ENCODE measurements at places on chromosomes 7 and 10. TPM values are rescaled to one million over a fixed set of nuclear protein-coding genes. Genes with fewer than 3 reads are reported as not detected.
A peak's percentile ranks its signal among the peaks of the same experiment; 100 is the strongest.

- peaks cover 37% of the 10 kb centered on the region for H3K27me3 ChIP-seq
- H3K36me3 ChIP-seq: peaks cover 10% of the 10 kb centered on the region
- no peak overlapping the region for H3K27ac ChIP-seq
These were observed 301.8 kb downstream of the DNAJB6 start for GRCh38 chr7:157638563-157638962.

- no peaks in the 10 kb centered on the region for H3K27me3 ChIP-seq
- H3K4me3 ChIP-seq: peak overlapping the region; percentile 16
- H3K27ac ChIP-seq: no peak overlapping the region
- H3K4me1 ChIP-seq: peaks cover 43% of the 10 kb centered on the region
- H3K36me3 ChIP-seq: peaks cover 5% of the 10 kb centered on the region
These were observed 3.8 kb downstream of the VPS41 start for GRCh38 chr7:38905056-38905759.

GRCh38 chr7:69878015-69878414, 279.7 kb downstream of the AUTS2 start:
- no peaks in the 10 kb centered on the region for H3K36me3 ChIP-seq
- no peak for DNase-seq
- peaks cover 21% of the 10 kb centered on the region for H3K4me1 ChIP-seq
- no peak overlapping the region for H3K27ac ChIP-seq
- no peak overlapping the region for H3K4me3 ChIP-seq

- no peaks in the 10 kb centered on the region for H3K36me3 ChIP-seq
- no peaks in the 10 kb centered on the region for H3K4me1 ChIP-seq
- DNase-seq: no peak
These were observed 11.0 kb downstream of the FAM25A start for GRCh38 chr10:87030912-87031635.

GRCh38 chr7:68722044-68722443, 876.2 kb upstream of the AUTS2 start:
- no peaks in the 10 kb centered on the region for H3K4me1 ChIP-seq
- DNase-seq: no peak
- no peak overlapping the region for H3K27ac ChIP-seq
- no peak overlapping the region for H3K4me3 ChIP-seq

- DNase-seq: no peak
- H3K4me3 ChIP-seq: peak overlapping the region; percentile 89
- H3K4me1 ChIP-seq: peaks cover 33% of the 10 kb centered on the region
- no peaks in the 10 kb centered on the region for H3K27me3 ChIP-seq
- no peaks in the 10 kb centered on the region for H3K36me3 ChIP-seq
These were observed 666 bp downstream of the SMKR1 start for GRCh38 chr7:129502708-129503685.

GRCh38 chr10:30553626-30554439, 75.7 kb downstream of the LYZL2 start:
- H3K4me1 ChIP-seq: peaks cover 5% of the 10 kb centered on the region
- DNase-seq: no peak
- no peak overlapping the region for H3K27ac ChIP-seq

DNA sequence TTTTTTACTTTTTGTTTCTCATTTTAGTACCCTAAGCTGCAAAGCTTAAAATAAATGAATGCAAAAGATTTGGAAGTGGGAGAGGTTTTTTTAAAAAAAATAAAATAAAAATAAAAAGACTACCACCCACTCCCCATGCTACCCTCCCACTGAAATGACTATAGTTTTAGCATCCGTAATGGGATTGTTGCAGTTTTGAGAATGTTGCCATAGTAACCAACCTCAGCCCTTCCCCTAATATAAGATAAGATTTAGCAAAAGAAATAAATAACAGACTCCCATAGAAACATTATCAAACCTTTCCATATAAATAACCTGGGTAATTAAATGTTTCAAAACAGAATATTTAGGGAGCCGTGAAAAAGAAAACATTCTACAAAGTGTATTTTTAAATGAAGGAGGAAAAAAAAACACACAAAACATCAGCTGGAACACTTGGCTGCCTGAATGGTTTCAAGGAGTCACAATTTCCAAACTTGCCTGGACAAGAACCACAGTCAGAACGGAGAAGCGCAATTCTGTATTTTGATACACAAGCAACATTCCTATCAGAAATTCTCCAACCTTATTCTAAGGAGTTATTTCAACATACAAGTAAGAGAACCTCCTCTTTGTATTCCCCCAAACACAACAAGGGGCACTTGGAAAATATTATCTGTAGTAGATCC, 57.4 kb downstream of the DGKI start:
- H3K27me3 ChIP-seq: peaks cover 9% of the 10 kb centered on the region
- H3K4me1 ChIP-seq: no peaks in the 10 kb centered on the region
- H3K4me3 ChIP-seq: no peak overlapping the region
- no peak overlapping the region for H3K27ac ChIP-seq
- peaks cover 6% of the 10 kb centered on the region for H3K36me3 ChIP-seq

- H3K4me1 ChIP-seq: no peaks in the 10 kb centered on the region
- H3K27me3 ChIP-seq: peaks cover 3% of the 10 kb centered on the region
- no peak overlapping the region for H3K4me3 ChIP-seq
- no peaks in the 10 kb centered on the region for H3K36me3 ChIP-seq
These were observed 199.2 kb downstream of the TFEC start for GRCh38 chr7:115831371-115831770.

DNA sequence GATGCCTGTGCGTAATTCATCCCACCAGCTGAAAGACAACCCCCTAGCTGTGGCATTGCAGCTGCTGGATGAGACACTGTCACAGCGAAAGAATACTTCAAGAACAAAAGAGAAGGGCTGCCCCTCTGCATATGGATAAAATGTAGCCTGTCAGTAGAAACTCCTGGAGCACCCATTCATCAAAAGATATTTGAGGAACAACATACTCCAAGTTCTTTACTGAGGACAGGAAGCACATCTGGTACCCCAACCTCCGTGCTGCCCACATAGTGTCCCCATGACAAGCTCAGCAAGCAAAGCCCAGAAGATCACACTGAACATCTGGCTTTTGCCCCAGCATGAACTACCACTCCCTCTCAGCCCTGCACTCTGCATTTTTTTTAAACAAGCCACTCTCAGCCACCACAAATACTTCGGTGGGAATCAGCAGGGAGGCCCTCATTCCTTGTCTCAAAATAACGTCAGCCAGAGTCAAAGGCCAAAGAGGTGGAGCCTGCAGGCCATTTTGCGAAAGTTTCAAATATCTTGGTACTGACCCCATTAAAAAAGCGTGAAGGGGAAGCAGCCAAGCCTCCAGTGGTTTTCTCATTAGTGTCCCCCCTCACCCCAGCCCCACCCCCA, 1.7 kb downstream of the CREB3L2 start:
- H3K36me3 ChIP-seq: peaks cover 5% of the 10 kb centered on the region
- DNase-seq: no peak
- peak overlapping the region; percentile 87 for H3K27ac ChIP-seq

GRCh38 chr10:103429647-103430046, 22.5 kb downstream of the CALHM2 start:
- no peaks in the 10 kb centered on the region for H3K27me3 ChIP-seq
- DNase-seq: no peak
- H3K36me3 ChIP-seq: peaks cover 30% of the 10 kb centered on the region
- no peaks in the 10 kb centered on the region for H3K4me1 ChIP-seq
- H3K4me3 ChIP-seq: peak overlapping the region; percentile 29
- H3K27ac ChIP-seq: no peak overlapping the region

DNA sequence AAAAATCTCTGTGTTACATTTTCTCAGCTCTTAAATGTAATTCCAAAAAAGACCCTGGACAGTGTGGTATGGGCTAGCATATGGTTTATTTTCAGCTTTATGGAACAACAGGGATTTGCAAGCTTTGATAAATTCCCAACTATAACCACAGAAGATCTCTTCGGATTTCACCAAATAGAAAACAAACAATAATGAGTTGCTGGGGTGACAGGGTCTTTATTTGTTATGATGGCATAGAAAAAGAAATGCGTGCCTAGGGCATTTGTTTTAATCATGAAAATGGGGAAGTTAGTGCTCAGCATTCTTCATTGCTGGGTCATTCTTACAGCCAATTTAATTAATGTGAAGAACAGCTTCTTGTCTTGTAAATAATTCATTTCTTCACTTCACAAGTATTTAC, 139.0 kb downstream of the LRRN3 start:
- H3K4me3 ChIP-seq: no peak overlapping the region
- peaks cover 8% of the 10 kb centered on the region for H3K4me1 ChIP-seq
- DNase-seq: no peak
- no peak overlapping the region for H3K27ac ChIP-seq
- no peaks in the 10 kb centered on the region for H3K27me3 ChIP-seq

DNA sequence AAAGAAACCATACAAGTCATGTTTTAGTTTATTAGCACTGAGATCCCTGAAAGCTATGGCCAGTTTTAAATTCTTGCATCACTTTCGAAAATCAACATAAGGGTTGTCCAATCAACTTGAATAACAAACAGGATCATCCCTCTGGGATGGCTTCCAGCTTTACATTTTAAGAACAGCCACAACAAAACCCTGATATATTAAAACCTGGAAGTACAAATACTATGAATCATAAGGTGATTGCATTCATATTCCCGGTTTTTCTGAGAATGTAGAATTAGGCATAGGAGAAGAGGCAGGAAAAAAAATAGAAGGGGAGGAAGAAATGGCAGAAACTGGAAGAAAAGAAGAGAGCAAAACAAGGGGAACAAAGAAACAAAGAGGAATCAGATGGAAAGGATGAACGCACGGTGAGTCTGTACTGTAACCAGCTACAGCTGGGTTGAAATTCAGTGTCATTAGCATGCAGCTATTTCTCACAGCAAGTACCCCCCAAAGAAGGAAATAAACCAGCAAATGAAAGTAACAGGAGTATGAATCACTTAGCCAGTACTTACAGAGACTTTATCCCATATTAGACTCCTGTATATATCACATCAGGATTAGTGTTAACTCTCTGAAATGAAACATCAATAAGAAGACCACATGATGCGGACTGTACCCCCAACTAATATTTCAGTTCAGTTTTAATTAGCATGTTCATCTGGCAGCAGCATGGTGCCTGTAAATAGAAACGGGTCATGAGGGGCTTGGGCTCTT, 301.3 kb downstream of the RNLS start:
- H3K27me3 ChIP-seq: no peaks in the 10 kb centered on the region
- peaks cover 28% of the 10 kb centered on the region for H3K4me1 ChIP-seq
- no peak for DNase-seq
- no peak overlapping the region for H3K4me3 ChIP-seq
- no peaks in the 10 kb centered on the region for H3K36me3 ChIP-seq

DNA sequence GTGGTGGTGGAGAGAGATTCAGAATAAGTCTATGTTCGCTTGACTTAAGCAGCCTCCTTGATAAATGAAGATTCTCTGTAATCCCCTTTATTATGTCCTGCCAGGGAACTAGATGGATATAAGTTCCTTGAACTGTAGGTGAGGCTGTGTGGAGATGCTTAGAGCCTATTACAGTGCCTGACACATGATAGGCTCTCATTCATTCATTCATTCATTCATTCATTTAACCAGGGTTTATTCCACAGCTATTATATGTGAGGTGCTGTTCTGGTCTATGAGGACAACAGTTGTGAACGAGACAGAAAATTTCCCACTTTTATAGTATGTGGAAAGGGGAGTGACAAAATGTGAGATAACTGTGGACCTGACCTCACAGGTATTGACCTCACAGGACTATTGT, 105.6 kb downstream of the ARID5B start:
- DNase-seq: no peak
- H3K27ac ChIP-seq: peak overlapping the region; percentile 11
- no peak overlapping the region for H3K4me3 ChIP-seq

DNA sequence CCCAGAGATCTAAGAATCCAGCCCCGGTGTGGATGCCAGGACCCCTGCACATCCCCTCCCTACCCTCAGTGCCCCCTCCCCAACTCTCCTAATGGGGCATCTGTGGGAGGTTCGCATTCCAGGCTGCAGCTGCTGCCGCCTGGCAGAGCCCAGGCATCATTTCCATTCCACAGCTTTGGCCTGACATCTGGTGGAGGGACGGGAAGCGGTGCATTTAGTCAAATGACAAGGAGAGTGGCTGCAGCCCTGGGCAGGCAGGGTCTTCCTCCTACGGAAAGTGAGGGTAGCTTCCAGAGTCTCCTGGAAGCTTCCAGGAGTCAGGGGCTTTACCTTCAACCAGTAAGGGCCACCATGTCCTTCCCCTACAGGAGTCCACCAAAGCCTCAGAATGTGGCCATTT, 30.8 kb downstream of the PRLHR start:
- no peaks in the 10 kb centered on the region for H3K36me3 ChIP-seq
- no peak overlapping the region for H3K4me3 ChIP-seq
- no peaks in the 10 kb centered on the region for H3K4me1 ChIP-seq
- peak; percentile 13 for DNase-seq

DNA sequence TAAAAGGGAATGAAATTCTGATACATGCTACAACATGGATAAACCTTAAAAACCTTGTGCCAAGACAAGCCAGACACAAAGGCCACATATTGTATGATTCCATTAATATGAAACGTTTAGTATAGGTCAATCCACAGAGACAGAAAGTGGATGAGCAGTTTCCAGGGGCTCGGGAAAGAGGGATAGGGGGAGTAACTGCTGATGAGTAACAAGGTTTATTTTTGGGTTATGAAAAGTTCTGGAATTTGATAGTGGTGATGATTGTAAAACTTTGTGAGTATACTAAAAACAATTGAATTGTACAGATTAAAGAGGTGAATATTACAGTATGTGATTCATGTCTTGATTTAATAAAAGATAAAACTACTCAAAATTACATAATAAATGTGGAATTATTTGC, 19.1 kb upstream of the SLC13A1 start:
- no peak for DNase-seq
- no peaks in the 10 kb centered on the region for H3K4me1 ChIP-seq
- no peak overlapping the region for H3K27ac ChIP-seq
- H3K27me3 ChIP-seq: no peaks in the 10 kb centered on the region
- no peaks in the 10 kb centered on the region for H3K36me3 ChIP-seq
- no peak overlapping the region for H3K4me3 ChIP-seq

- H3K4me3 ChIP-seq: no peak overlapping the region
- no peak overlapping the region for H3K27ac ChIP-seq
- H3K27me3 ChIP-seq: no peaks in the 10 kb centered on the region
- DNase-seq: no peak
- no peaks in the 10 kb centered on the region for H3K36me3 ChIP-seq
These were observed 10.5 kb downstream of the STYXL1 start for GRCh38 chr7:76037310-76037709.

DNA sequence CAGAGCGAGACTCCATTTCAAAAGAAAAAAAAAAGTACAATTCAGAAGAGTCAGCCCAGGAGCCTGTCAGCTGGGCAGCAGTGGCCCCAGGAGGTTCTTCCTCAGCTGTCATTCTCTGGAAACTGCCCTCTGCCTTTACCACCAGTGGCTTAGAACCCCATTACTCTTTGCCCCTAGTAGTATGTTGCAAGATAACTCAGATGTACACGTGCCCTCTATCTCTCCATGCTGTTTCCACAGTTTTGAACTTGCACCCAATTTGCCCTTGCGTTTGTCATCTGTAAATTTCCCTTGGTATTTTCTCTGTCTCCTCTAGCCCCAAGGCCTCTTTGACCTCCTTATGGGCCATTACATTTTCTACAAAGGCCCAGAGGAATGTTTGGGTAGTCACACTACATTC, 56.7 kb upstream of the PRKAR2B start:
- DNase-seq: no peak
- H3K27ac ChIP-seq: no peak overlapping the region
- H3K4me1 ChIP-seq: no peaks in the 10 kb centered on the region

- H3K4me1 ChIP-seq: peaks cover 10% of the 10 kb centered on the region
- H3K27ac ChIP-seq: no peak overlapping the region
- peaks cover 8% of the 10 kb centered on the region for H3K27me3 ChIP-seq
- no peak overlapping the region for H3K4me3 ChIP-seq
- H3K36me3 ChIP-seq: no peaks in the 10 kb centered on the region
These were observed 100.1 kb upstream of the FAM20C start for GRCh38 chr7:92231-92674.

Gene ZFAND2A
- total RNA-seq: 41.2 TPM

Gene NPM3
- 157 TPM for total RNA-seq

Gene SLC26A5
- not detected for total RNA-seq

Gene PLAU
- not detected for total RNA-seq

Gene FFAR4
- not detected for total RNA-seq

Gene LDB3
- not detected for total RNA-seq

Gene NME8
- not detected for total RNA-seq

Measured in natural killer cell treated with Interleukin-12 subunit alpha and Interleukin-12 subunit beta and Interleukin-15 and Interleukin-18, amount 100 ng/mL, for 72 hours (primary cell).